Activated CD4-positive, CD25-positive, alpha-beta regulatory T cell (primary cell): ENCODE measurements at places on chromosomes 1 and 21.

DNA sequence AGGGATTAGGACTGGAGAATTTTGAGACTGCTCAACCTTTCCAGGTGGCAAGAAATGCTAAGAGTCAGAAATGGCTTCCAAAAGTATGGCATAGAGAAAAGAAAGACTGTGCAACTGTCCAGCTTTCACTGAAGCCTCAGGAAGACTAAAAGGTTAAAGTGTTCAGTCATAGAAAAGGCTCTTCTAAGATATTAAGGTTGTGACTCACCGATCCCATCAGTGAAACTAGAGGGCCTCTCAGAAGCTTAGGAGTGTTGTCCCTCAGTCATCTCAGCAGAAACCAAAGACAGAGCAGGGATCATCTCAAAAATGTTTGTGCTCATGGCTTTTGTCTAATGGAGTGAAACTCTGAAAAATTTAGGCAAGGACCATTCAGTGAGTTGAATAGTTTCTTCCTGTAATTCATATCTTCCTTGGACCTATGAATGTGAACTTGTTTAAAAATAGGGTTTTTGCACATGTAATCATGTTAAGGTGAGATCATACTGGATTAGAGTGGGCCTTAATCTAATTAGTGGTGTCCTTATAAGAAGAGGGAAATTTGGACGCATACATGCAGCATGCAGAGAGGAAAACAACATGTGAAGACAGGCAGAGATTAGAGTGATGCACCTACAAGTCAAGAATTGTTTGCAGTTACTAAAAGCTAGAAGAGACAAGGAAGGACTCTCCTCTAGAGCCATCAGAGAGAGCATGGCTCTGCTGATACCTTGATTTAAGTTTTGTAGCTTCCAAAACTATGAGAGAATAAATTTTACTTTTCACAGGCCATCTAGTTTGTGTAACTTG is 71.3 kb downstream of the RPE65 start:
- no peak for DNase-seq

DNA sequence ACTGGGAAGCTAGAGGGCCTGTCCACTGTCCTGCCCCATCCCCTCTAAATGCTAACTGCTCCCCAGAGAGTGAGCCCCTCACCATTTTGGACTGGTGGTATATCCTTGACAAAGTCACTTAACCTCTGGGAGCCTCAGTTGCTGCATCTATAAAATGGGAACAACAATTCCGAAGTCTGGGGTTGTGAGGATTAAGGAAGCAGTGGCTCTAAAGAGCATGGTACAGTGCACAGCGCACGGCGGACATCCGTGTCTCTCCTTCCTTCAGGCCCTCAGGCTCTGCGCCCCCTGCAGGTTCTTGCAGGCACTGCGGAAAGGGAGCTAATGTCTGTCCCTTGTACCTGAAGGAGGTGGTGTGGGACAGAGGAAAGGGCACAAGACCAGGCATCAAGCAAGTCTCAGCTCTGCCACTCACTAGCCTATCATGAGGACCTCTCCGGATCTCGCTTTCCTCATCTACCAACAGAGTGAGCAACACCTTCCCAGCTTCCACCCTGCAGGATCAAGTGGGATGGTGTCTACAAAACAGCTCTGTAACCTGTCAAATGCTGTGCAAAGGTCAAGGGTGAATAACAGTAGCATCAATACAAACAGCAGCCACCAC is 20.1 kb downstream of the ECE1 start:
- DNase-seq = peak; percentile 83

GRCh38 chr1:38848071-38848470 is 11.5 kb downstream of the RRAGC start:
- no peak for DNase-seq

GRCh38 chr1:1439546-1440261 is 4.2 kb downstream of the VWA1 start:
- DNase-seq = no peak

GRCh38 chr1:205043866-205044265 is 854 bp downstream of the CNTN2 start:
- no peak for DNase-seq

DNA sequence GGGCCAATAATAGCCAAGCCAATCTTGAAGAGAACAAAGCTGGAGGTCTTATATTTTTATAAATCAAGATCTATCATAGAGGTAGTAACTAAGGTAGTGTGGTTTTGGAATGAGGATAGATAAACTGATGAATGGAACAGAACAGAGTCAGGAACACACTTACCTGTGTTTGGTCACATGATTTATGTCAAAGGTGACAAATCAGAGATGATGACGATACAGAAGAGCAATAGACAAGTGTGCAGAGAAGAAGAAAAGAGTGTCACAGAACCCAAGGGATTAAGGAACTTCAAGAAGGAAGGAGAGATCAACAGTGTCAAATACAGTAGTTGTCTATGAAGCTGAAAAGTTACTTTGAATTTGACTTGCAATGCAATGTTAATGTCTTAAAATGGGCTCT is 16.1 kb upstream of the CD34 start:
- DNase-seq = no peak

DNA sequence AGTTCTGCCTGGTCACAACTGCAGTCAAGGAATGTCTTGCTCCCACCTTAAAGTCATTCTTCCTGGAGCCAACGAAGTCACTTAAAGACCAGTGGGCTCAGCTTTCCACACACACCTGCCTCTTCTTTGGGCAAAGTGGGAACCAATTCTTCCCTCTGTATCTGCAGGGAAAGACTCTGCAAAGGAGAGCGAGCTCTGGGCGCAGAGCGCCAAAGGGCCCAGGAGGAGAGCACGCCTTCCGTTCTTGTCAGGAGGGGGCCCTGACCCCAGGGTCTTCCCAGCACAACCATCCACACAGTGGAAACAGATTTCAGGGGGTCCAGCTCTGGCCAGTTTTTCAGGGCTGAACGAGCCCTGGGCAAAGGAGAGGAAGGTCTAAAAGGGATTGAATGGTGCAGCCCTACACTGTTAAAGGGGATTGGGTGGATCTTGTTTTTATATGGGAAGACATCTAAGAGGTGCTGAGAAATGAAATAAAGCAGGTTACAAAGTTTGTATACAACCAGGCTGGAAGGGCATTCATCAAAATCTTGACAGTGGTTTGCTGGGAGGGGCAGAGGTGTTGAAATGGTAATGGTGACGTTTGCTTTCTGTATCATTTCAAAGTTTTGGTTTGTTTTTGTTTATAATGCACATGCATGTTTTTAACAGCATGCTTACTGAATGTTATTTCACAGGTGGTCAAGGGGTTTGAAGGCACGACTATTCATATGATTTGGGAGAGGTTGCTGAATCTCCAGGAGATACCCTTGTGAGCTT is 6.8 kb upstream of the OLIG2 start:
- no peak for DNase-seq

DNA sequence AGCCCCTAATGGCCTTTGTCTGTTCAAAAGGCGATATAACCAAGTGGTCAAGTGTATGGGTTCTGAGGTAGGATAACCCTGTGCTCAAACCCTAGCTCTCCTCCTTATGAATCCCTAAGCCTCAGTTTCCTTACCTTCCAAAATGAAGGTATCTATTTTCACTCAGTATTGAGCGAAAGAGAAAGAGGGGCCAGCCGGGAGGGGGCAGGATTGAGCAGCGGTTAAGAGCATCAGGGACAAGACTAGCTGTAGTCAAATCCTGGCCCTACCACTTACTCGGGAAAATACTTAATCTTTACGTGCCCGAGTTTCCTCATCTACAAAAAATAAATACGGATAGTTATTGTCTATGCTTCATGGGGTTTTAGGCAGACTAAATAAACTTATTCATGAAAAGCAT is 25.7 kb downstream of the LY9 start:
- no peak for DNase-seq

GRCh38 chr1:118317842-118318614 is 133.0 kb upstream of the SPAG17 start:
- no peak for DNase-seq

- DNase-seq = no peak
Observed at GRCh38 chr1:212042436-212042835, 6.9 kb downstream of the DTL start.

DNA sequence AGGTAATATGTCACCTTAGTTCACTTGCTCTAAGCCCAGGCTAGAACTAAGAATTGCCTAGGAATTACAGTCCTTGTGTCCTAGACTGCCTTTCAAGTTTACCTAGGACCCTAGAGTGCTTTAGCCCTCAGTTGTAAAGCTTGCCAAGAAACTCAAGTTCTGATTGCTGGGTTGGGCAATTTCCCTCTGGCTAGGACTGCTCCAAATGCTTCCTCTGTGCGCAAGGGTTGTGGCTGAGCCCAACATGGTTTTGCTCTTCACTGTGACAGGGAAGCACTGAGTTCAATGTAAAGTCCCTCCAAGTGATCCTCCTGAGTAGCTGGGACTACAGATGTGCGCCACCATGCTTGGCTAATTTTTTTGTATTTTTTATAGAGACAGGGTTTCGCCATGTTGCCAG is 102.3 kb upstream of the NEK7 start:
- no peak for DNase-seq

- no peak for DNase-seq
Observed at GRCh38 chr1:159746666-159747065, 32.3 kb upstream of the CRP start.

DNA sequence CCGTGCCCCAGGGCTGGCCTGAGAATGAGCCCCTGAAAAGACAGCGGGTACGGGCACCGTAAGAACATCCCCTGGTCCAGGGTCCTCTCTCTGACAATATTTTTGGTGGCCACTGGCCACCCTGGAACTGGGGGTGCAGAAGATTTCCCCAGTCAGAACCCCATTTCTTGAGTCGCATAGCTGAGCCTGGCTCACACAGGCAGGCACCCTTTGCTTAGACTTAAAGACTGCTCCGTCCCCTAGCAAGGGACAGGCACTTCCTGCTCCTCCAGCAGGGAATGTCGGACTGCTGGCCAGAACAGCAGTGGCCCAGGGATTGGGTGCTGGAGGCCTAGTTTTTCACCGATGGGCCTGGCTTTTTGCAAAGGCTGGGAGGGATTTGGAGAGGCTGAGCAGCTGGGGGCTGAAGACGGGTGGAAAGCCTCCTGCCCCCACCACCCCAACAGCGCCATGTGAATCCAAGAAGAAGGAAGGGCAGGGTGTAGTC is 4.3 kb downstream of the OLIG2 start:
- DNase-seq = no peak

GRCh38 chr1:228824366-228824765 is 89.1 kb downstream of the RHOU start:
- no peak for DNase-seq

GRCh38 chr1:37325509-37326437 is 148.6 kb upstream of the ZC3H12A start:
- DNase-seq = no peak

DNA sequence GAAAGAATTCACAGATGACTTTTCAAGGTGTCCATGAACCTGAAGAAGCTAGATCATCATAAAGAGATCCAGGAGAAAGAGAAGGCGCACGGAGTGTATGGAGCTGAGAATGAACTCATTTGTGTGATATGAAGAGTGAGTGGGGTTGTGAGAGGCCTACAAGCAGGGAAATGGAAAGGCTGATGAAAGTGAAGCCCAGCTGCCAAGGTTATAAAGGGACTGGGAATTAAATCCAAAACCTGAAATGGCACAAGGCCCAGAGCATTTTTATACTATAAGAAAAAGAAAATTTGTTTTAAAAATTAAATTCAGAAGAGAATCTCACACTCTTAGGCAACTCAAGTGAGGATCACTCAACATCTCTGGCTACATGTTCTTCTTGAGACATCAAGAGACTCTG is 43.4 kb downstream of the HSD3B1 start:
- no peak for DNase-seq

DNA sequence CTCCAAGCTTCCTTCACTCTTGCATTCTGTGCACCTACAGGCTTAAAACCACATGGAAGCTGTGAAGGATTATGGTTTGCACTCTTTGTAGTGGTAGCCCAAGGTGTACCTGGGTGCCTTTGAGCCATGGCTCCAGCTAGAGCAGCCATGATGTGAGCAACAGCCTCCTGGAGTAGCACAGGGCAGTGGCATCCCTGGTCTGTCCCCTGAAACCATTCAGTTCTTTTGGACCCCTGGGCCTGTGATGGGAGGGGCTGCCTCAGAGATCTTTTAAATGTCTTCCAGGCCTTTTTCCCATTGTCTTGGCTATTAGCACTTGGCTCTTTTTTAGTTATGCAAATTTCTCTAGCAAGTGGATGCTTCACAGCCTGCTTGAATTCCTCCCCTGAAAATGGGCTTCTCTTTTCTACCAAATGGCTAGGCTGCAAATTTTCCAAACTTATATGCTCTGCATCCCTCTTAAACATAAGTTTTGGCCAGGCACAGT is 47.4 kb downstream of the CLCA4 start:
- no peak for DNase-seq

DNA sequence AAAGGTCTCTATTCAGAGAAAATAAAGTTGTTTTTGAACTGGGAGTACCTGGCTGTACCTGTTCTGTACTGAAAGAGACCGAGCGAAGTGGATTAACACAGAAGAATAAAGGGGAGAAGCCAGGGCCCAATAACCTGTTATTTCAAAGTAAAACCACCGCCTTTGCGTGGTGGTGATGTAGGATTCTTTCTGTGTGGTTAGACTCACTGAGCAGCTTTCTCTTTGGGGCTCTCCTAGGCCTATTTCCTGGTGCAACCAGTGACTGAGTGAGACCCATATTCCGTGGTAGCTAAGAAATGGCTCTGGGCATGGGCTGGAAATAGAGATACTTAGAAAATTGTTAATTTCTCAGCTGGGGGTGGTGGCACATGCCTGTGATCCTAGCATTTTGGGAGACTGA is 99.9 kb downstream of the XCL2 start:
- no peak for DNase-seq

GRCh38 chr1:39671793-39672550 is at the start of gene NT5C1A:
NT5C1A (minus strand) TSS chr1:39672107; CDS start chr1:39672038, 69 bp downstream.
- no peak for DNase-seq

- DNase-seq = no peak
Observed at GRCh38 chr1:114037631-114037890, 58.3 kb downstream of the OLFML3 start.

DNA sequence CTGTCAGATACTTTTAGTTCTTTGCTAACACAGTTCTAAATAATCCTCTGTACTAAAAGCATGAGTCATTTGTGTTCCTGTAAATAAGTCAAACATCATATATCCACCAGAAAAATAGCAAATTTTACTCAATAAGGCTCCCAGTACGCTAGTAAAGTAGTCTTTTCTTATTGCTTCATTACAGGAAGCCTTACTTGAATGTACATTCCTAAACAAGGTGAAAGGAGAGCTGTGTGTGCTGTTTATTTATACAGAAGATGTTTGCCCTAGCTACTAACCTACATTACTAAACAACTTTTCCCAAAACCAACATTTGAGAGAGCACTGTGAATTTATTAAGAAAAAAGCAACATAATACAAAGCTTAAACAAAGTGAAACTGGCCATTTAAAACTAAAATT is 52.0 kb downstream of the ZNHIT6 start:
- DNase-seq = no peak

- no peak for DNase-seq
Observed at GRCh38 chr1:3073489-3074296, 4.7 kb downstream of the PRDM16 start.

DNA sequence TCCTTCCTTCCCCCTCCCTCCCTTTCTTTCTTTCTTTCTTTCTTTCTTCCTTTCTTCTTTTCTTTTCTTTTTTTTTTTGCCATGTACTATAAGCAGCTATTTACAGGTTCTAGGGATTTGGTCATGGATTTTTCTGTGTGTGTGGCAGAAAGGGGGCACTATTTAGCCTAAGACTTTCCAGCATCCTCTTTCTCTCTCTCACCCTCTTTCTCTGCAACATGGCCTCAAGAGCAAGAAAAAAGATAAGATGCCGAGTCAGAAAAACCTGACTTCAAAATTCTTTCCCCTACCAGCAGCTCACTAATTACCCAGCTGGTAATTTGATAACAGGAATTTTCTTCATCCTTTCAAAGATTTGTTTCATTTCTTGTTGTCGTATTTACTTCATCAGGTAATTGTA is 458.3 kb upstream of the ADAMTS5 start:
- no peak for DNase-seq

- DNase-seq = peak; percentile 9
Observed at GRCh38 chr21:29295066-29295650, 3.6 kb upstream of the BACH1 start.

- DNase-seq = no peak
Observed at GRCh38 chr1:65421351-65422025, 1.0 kb downstream of the LEPR start.
